ENCODE measurements at places on chromosomes 5 and 9.
A peak's percentile ranks its signal among the peaks of the same experiment; 100 is the strongest.

DNA sequence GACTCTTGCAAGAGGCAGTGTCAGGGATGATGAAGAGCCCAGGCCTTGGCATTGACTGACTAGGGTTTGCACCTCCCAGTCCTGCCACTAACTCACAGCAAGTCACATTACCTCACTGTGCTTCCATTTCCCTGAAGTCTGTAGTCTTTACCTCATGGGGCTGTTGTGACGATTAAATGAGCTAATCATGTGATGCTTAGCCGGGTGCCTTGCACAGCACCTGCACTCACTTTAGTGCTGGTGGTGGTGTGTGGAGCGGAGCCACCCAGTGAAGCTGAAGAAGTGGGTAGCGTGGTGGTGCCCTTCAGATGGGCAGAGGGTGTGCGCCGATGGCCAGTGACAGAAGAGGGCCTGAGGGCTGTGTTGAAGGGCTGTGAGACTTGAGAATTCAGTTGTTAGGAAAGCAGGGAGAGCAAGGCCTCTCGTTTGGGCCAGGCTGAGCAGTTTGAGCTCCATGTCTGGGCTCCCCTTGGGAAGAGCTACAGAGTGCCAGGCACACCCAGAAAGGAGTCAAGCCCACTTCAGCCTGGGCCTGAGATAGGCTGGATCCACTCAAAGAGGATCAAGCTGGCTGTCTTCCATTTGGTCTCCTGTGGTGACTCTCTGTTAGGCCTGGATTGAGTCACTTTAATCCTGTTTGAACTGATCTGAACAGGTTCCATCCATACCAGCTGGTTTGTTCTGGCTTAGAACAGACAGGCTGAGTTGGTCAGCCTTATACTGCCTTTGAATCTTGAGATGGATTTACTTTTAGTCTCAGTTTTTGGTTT is 42.5 kb downstream of the RALGPS1 start:
- peak; percentile 32 for DNase-seq

- DNase-seq: no peak
These were observed 9.6 kb downstream of the DCP2 start for GRCh38 chr5:112986224-112986623.

DNA sequence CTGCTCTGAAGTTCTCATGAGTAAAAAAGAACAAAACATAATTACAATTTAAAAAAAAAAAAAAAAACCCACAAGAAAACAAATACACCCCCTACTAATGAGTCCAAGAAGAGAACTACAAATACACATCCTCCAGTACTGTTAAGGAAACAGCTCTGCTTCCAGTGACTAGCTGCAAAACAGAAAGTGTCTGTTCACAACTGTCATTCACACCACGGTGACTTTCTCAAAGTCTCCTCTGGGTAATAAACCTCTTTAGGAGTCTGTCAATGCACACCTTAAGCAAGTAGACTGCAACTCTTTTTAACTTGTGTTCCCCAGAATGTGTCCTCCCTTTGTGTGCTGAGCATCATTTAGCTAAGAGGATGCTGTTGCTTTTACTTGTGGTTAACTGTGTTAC is 6.2 kb downstream of the REEP5 start:
- no peak for DNase-seq

DNA sequence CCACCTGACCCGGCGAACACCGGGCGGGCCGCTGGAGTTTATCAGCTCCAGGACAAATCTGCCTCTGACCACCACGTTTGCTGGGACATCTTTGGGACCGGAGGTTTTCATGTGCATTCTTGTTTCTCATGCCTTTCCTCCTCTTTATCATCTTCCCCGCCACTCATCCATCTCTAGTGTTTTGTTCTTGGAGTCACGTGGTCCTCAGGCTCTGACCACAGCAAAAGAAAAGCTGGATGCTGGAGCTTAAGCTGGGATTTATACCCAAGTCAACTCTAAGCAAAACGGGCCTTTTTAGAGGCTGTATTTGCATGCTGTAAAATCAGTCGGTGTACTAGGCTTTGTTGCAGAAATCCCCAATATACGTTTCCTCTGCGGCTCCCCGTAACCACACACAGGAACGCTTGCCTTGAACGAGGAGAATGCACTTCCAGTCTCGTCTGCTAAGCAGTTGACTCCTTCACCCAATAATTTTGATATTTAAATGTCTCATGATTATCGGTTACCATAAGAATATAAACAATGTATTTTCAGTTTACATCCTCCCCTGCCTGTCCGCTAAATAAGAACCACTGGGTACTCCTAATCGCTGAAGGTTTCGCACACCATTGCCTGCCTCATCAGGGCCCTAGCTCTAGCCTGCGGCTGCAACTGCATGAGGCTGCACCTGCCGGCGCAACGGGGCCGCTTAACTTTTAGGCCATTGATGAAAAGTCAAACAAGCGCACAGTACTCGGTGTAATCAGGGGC is 560 bp upstream of the NDUFS6 start:
- no peak for DNase-seq

DNA sequence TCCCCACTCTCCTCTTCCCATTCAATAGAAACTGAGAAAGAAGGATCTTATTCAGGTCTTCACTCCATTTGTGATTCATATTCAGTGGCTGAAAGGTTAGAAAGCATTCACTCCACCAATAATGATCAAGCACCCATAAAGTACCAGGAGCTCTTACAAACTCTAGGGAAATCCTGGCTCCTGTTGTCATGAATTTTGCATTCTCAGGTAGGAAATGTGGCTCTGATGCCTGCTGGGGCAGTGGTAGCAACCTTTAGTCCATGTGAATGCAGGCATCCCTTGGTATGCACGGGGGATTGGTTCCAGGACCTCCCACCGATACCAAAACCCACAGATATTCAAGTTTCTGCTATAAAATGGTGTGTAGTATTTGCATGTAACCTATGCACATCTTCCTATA is 3.6 kb upstream of the RORB start:
- no peak for DNase-seq

DNA sequence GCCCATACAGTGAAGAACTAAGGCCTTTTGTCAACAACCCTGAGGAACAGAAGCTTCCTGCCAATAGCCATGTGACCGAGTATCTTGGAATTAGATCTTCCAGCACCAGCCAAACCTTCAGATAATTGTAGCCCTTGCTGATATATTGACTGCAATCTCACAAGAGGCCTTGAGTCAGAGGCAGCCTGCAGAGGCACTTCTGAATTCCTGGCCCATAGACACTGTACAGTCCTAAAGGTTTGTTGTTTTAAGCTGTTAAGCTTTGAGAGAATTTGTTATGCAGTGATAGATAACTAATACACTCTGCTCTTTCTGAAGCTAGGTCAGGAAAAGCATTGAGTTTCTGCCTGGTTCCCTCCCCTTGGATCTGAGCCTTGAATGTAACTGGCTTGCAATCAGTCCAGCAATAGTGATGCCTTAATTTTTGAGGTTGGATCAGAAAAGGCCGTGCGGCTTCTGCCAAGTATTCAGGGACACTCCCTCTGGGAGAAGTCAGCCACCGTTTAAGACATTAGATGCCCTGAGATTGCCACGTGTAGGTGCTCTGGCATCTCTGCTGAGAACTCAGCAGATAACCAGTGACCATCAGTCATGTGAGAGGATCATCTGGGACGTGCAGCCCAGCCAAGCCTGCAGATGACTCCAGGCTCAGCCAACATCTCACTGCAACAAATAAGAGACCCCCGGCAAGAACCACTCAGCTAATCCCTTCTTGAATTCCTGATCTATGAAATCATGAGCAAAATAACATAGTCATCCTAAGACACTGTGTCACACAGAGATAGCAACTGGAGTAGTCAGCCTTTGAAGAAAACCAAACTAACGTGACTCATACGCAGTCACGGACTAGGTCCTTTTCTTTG is 126.8 kb upstream of the STC2 start:
- peak; percentile 93 for DNase-seq

DNA sequence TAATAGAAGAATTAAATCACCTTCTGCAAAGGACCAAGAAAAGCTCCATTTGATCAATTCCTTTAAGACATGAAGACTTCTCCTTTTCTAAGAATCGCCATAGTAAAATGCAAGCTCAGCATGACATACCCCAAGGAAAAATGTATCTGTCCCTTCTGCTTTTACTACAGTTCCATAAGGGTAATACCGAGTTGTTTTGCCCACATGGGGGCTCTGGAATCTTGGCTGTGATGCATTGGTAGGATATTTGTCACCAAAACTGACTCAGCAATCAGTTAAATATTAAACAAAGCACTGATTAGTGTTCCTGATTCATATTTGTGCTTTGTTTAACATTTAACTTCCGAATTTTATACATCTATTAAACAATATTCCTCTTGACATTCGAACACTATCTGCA is 24.3 kb upstream of the KCNIP1 start:
- DNase-seq: no peak

DNA sequence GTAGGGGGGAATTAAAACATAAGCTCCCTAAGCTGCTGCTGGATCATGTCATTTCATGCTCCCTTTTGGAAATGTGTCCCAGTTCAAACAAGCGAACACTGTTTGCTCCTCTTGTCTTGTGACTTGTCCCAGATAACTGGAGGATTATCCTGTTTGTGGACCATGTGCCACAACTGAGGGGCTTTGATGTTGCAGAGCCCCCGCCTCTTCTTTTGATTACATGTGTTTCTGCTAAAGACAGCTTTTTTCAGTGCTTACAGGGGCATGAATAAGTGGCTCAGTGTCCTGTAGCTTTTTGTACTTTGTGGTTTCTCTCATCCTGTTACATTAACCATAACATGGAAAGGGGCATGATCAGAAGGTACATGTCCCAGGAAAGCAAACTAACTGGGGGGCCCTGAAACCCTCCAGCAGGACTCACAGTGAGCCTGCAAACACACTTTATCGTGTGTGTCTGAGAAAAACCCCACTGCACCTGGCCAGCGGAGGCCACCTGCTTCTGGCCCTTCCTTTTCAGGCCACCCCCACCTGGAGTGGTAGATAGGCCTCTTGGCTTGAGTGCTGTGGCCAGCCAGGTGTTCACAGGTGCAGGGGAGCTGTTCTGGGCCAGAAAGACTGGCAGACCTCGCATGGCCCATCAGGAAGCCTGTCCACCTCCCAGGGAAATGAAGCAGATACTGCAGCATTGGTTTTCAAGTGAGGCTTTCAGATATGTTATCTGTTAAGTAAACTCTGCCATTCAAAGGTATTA is 285.6 kb downstream of the FANCC start:
- DNase-seq: no peak

DNA sequence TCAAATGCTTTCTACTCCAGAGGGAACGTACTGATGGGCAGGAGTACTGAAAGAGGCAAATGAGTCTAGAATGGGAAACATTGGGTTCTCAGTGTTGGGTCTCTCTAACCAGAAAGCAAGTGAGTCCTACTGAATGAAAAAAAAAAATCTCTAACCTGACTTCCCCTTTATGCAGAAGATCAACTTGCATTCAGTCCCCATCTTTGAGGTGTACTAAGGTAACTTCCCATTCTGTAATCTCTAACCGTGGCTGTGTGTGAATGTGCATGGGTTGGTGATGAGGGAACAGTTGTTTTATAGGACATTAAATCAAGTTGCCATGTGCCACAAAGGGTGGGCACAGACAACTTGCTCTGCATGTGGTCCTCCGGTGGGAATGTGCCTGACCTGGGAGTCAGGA is 264.6 kb upstream of the CLINT1 start:
- no peak for DNase-seq

DNA sequence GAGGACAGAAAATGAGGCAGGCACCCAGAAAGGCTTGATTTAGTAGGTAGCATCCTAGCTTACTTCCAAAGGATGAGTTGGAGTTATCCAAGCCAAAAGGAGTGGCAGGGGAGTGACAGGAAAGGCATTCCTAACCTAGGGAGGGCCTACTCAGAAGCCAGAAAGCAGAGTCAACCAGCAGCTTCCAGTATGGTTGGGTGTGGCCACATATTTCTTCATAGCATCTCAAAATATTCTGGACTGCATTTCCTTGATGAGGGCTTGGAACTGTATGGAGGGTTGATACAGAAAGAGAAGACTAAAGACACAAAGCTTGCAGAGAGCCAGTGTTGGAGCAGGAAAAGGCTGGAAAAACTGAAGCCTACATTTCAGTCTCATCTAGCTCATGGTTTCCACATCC is 656.8 kb upstream of the DMAC1 start:
- no peak for DNase-seq

- DNase-seq: no peak
These were observed 511.1 kb downstream of the EBF1 start for GRCh38 chr5:158588617-158589016.

DNA sequence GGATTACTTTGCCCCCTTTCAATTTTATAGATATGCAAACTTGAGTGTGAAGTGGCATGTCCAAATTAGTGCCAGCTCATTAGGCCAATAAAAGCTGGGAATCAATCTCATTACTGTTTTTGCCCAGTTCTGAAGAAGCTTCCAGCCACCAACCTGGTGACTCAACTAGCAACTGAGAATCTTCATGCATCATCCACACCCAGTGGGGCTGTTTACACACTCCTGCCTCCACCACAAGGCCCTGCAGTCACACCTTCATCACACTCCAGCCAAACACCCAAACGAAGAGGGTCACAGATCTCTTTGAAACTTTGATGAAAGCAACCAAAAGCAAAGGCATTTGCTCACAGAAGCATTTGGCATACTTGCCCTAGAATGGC is 41.3 kb upstream of the S1PR3 start:
- DNase-seq: no peak

DNA sequence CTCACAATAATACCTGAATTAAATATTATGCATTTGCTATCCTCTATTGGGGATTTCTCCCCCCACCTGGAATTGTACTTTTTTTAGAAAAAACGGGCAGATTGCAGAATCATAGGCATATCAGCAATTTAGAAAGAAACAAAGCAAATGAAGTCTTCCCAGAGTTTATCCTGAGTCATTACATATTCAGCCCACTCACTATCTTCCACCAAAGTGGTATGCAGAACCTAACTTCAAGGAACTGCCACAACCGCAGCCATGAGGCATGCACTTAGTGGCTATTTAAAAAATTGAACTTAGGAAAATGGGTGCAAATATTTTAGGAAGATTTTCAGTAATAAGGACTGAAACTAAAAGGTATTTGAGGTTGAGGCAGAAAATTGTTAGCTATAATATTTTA is 48.6 kb downstream of the UBAP1 start:
- DNase-seq: no peak

GRCh38 chr9:97983589-97984187 is 547 bp downstream of the ANP32B start:
- no peak for DNase-seq

- DNase-seq: no peak
These were observed 351.2 kb downstream of the RAB3C start for GRCh38 chr5:58933891-58934628.

DNA sequence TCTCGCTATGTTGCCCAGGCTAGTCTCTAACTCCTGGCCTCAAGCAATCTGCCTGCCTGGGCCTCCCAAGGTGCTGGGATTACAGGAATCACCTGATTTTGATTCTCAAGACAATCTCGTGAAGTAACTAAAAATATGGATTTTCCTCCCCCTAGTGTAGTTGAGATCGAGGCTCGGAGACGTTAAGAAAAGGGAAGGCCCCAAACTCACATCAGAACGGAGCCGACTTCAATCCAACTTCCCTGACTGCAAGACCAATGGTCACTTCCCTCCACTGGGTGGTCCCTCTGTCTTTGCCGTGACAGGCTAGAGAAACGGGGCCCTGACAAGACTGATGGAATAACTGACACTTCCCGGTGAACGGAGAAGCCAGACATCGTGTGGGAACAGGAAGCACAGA is 28.3 kb downstream of the BARHL1 start:
- DNase-seq: no peak

GRCh38 chr5:149019679-149020078 is 43.2 kb downstream of the SH3TC2 start:
- no peak for DNase-seq

Data from fibroblast of skin of left quadriceps (primary cell).